ENCODE measurements at places on chromosomes 2 and 18.
A peak's percentile ranks its signal among the peaks of the same experiment; 100 is the strongest.

DNA sequence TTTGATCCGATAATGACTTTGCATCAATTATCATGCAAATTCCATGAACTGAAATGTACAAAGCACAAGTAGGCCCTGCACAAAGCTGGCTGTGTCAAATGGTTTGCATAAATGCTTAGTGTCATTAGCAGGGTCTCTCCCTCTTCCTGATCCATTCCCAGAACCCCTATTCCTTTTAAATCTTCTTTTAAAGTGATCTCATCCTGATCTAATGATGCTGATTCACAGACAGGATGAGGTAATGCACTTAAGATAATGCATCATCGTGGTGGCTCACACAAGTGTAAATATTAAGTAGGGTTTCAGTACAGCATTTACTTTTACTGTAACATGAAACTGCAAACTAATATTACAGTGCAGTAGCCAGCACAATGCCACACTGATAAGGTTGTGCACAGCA, 304.8 kb upstream of the SOX11 start:
- no peak for DNase-seq
- H3K27me3 ChIP-seq: no peaks in the 10 kb centered on the region
- H3K4me3 ChIP-seq: no peak overlapping the region
- no peak overlapping the region for H3K27ac ChIP-seq
- no peaks in the 10 kb centered on the region for H3K4me1 ChIP-seq

- peaks cover 4% of the 10 kb centered on the region for H3K4me1 ChIP-seq
- H3K27ac ChIP-seq: no peak overlapping the region
- no peak overlapping the region for H3K4me3 ChIP-seq
- H3K36me3 ChIP-seq: no peaks in the 10 kb centered on the region
- no peak for DNase-seq
Observed at GRCh38 chr18:56309104-56309503, 329.3 kb downstream of the TXNL1 start.

- DNase-seq: no peak
- H3K27me3 ChIP-seq: no peaks in the 10 kb centered on the region
- no peaks in the 10 kb centered on the region for H3K36me3 ChIP-seq
- no peak overlapping the region for H3K27ac ChIP-seq
Observed at GRCh38 chr2:149219856-149220255, 110.5 kb upstream of the LYPD6 start.

GRCh38 chr2:170217778-170218251, 39.9 kb downstream of the MYO3B start:
- no peak overlapping the region for H3K27ac ChIP-seq
- H3K27me3 ChIP-seq: no peaks in the 10 kb centered on the region
- peaks cover 21% of the 10 kb centered on the region for H3K4me1 ChIP-seq

DNA sequence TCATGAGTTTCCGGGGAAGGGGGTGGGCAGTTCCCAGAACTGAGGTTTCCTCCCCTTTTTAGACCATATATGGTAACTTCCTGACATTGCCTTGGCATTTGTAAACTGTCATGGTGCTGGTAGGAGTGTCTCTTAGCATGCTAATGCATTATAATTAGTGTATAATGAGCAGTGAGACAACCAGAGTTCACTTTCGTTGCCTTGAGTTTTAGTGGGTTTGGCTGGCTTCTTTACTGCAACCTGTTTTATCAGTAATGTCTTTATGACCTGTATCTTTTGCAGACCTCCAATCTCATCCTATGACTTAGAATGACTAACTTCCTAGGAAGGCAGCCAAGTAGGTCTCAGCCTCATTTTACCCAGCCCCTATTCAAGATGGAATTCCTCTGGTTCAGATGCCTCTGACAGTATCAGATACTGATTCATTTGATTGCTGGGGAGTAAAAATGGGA, 447.3 kb downstream of the XIRP2 start:
- H3K36me3 ChIP-seq: no peaks in the 10 kb centered on the region
- H3K27ac ChIP-seq: no peak overlapping the region
- no peaks in the 10 kb centered on the region for H3K27me3 ChIP-seq
- H3K4me1 ChIP-seq: no peaks in the 10 kb centered on the region
- no peak for DNase-seq
- H3K4me3 ChIP-seq: no peak overlapping the region

GRCh38 chr2:237911363-237912017, 52.1 kb downstream of the RAMP1 start:
- H3K36me3 ChIP-seq: peaks cover 18% of the 10 kb centered on the region
- no peak for DNase-seq
- no peak overlapping the region for H3K4me3 ChIP-seq
- H3K4me1 ChIP-seq: peaks cover 21% of the 10 kb centered on the region
- no peaks in the 10 kb centered on the region for H3K27me3 ChIP-seq
- H3K27ac ChIP-seq: no peak overlapping the region

DNA sequence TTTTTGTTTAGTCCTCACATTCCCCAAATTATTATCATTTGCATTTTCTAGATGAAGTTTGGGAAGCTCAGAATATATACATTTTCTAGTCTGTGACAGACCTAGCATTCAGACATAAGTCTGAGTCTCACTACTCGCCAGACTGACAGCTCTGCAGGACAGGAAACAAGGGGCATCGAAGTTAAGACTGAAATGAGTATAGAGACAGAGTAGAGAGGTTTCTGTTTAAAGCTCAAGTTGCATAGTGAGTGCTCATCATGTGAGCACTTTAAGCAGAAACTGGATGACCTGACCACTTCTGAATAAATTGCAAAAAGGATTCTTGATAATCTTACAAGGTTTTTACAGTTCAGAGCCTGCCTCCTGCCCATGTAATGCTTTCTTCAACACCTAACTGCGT, 1.1 kb downstream of the HADHB start:
- H3K27me3 ChIP-seq: no peaks in the 10 kb centered on the region
- no peak for DNase-seq
- no peaks in the 10 kb centered on the region for H3K36me3 ChIP-seq
- peaks cover 43% of the 10 kb centered on the region for H3K4me1 ChIP-seq
- H3K27ac ChIP-seq: peak overlapping the region; percentile 100
- H3K4me3 ChIP-seq: peak overlapping the region; percentile 92

DNA sequence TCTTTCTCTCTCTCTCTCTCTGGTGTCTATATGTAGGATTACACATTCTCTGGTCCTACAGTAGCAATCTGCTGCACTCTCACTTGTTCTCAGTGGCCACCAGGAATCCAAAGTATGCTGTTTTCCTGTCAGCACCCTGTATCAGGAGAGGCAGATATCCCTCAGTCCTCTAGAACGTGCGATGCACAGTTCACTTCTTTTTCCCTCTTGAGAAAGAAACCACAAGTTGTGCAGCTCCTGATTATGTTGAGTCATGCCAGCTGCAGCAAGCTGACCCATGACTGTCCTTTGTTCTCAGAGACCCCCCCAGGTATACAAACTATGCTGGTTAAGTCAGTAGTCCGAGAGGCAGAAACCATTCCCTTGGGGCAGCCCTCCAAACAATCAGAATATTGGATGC, 54.6 kb downstream of the LANCL1 start:
- H3K36me3 ChIP-seq: peaks cover 17% of the 10 kb centered on the region
- peaks cover 20% of the 10 kb centered on the region for H3K27me3 ChIP-seq
- no peak for DNase-seq
- no peak overlapping the region for H3K27ac ChIP-seq
- peaks cover 9% of the 10 kb centered on the region for H3K4me1 ChIP-seq
- H3K4me3 ChIP-seq: no peak overlapping the region
